Stimulated activated CD4-positive, alpha-beta T cell treated with anti-CD3 and anti-CD28 coated beads, Interleukin-15, amount 100 ng/mL, for 1 hour (primary cell): ENCODE measurements at places on chromosomes 6 and 20.

GRCh38 chr6:47634210-47635047 lies 64.0 kb upstream of the ADGRF4 start:
- DNase-seq, result no peak

GRCh38 chr20:53706466-53707370 lies 113.1 kb upstream of the ZNF217 start:
- no peak for DNase-seq

GRCh38 chr20:2849529-2849928 lies 9.0 kb downstream of the VPS16 start:
- no peak for DNase-seq

DNA sequence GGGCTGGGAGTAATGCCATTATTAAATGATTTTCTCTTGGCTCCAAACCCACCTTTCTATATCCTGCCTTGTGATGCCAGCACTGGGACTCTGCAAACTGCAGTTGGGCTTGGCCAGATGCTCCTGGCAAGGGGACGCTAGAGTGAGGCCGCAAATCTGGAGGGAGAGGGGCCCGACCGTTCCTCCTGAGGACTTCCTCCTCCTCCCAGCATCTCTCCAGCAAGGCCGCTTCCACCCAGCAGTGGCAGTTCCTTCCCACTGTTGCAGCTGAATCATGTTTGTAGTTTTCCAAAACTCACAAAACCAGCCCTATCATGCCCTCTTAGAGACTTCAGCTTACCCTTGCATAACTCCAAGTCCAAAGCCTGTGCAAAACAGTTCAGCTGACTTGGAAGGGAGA lies 244.4 kb downstream of the FOXA2 start:
- DNase-seq, result no peak

DNA sequence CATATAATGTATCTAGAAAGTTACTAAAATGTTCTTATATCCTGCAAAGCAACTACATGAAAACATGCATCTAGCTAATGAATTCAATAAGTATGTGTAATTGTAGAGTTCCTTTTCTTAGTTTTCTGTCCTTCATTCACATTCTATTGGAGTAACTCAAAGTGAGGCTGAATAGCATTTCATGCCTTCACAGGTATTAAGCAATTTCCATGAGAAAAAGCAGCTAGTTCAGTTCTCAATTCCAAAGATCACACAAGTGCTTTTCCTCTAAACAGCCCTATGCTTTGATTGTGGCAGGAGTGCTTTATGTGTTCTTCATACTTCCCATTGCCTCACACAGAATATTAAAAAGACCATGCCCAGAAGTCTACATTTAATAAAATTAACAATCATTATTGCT lies 274.9 kb downstream of the RFPL4B start:
- no peak for DNase-seq

DNA sequence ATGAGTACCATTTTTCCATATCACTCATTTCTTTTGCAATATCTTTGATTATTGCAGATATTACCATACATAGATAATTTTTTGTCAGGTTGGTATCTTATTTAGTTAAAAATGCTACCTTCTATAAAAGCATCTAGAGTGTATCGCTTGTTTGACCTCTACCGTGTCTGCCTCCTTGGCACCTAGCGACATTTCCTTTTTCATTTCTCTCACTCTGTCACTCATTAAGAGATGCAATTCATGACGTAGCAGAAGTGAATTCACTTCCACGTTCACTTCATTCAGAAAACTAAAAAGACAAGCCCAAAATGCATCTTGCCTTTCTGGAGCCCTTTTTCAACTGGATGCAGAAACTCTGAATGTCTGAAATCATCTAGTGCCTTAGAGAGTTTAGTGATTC lies 172.9 kb downstream of the MMS22L start:
- DNase-seq, result no peak

DNA sequence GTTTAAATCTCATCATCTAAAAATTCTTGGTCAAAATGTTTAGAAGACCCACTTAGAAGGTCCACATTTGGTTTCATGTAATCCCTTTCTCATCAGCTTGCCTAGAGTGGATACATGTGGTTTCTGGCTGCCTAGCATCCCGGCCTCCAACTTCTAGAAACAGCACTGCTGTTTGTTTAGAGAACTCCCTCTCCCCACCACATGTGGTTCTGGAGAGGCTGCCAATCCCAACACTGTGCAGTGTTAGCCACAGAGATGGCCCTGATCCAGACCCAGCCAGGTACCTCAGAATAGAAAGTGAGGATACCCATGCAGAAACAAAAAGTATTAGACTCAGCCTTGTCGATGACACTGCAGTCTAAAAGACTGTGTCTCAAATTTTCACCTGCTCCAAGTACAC lies 241.8 kb downstream of the BCKDHB start:
- DNase-seq, result no peak

DNA sequence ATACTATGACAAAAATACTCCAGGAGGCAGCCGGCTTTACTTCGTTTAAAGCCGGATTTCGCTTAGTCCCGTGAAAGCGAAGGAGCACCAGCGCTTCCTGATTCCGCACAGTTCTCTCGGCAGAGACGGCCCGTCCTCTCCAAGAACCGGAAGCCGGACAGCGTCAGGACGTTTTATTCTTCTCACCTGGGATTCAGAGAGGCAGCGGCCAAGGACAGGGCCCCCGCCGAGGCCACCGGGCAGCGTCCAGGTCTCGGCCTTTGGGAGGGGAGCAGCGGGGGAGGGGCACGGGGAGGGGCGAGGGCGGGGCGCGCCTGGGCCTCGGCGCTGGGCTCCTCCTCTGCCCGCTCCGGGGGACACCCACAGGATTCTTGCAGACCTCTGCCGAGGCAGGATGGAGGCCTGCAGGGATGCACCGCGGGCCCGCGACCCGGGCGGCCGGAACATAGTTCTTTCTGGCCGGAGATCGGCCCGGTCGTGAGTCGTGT lies 2.8 kb upstream of the DIDO1 start:
- DNase-seq, result no peak
